ENCODE measurements at places on chromosomes 2 and 18. TPM values are rescaled to one million over a fixed set of nuclear protein-coding genes. Genes with fewer than 3 reads are reported as not detected.

Gene GRHL1
- total RNA-seq = 8.5 TPM

Gene LINC00305
- not detected for total RNA-seq

Gene EVX2
- total RNA-seq = not detected

Gene SGO2
- total RNA-seq = 25.4 TPM

DNA sequence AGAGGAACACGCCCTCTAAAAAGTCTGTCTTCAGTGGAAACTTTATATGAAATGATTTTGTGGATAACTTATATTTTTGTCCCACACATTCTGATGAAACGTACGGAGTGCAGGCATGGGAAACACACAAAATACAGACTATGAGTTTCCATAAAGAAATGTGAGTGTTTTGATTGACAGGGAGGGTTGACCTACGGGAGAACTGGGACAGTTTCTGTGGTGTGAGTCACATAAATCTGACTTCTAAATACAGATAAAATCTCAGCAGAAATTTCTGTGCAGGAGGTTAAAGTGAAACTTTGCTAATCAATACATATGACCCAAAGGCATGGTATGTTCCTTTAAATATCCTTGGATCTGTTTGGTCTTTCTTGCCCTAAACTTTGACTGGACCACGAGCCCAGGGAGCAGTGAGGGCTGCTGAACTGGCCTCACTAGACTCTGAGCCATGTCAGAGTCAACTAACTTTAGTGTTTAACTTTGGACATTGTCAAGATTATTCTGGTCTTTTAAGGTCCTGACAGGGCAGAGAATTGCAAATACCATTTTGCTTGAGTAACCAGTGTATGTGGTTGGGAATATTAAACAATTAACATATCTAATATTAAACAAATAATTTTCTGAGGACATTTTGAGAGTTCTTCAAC, 206.9 kb upstream of the LYPD1 start:
- H3K4me1 ChIP-seq = no peaks in the 10 kb centered on the region
- no peaks in the 10 kb centered on the region for H3K27me3 ChIP-seq
- no peak overlapping the region for H3K27ac ChIP-seq
- DNase-seq = no peak

DNA sequence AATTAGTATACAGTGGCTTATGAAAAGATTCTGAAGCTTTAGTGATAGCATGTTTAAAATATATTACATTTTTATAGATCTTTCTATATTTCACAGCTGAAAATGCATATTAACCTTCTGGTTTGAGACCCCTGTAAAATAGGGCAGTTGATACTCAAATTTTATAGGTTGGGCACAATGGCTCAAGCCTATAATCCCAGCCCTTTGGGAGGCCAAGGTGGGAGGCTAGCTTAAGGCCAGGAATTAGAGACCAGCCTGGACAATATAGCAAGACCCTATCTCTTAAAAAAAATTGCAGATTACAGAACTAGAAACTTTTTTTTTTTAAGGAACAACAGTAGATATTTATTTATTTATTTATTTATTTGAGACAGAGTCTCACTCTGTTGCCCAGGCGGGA, 31.2 kb downstream of the NBEAL1 start:
- DNase-seq = no peak
- no peaks in the 10 kb centered on the region for H3K4me1 ChIP-seq
- H3K4me3 ChIP-seq = no peak overlapping the region
- H3K36me3 ChIP-seq = no peaks in the 10 kb centered on the region
- H3K27me3 ChIP-seq = no peaks in the 10 kb centered on the region
- H3K27ac ChIP-seq = no peak overlapping the region

GRCh38 chr18:68035774-68036522, 519.4 kb upstream of the DSEL start:
- H3K27me3 ChIP-seq = no peaks in the 10 kb centered on the region
- H3K27ac ChIP-seq = no peak overlapping the region
- H3K4me3 ChIP-seq = no peak overlapping the region
- no peaks in the 10 kb centered on the region for H3K4me1 ChIP-seq
- no peaks in the 10 kb centered on the region for H3K36me3 ChIP-seq

GRCh38 chr2:109415581-109416013, 198.2 kb downstream of the SEPTIN10 start:
- H3K4me3 ChIP-seq = no peak overlapping the region
- peaks cover 7% of the 10 kb centered on the region for H3K27me3 ChIP-seq
- no peak overlapping the region for H3K27ac ChIP-seq
- no peaks in the 10 kb centered on the region for H3K4me1 ChIP-seq

DNA sequence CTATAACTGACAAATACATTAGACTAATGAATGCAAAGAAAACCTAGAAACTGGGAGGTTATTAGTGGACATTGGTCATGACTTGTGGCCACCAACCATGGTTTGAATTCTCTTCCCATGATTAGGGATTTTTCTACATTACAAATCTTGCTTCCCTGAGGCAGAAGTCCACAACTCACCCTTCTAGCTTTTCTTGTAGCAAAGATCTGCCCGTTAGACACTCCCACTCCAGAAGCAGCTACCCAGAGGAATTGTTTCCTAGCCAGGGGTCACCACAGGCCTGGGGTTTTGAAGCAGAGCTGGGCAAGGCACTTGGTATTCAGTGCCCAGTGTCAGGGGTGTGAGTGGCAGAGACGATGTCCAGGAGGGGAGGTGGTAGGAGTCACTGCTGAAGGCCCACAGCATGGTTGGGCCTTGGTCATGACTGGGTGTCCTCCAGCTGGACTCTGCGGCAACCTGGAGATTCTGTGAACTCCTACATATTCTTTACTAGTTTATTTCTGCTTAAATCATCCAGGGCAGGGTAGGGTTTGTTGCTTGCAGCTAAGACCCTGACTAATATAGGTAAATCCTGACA, 54.9 kb downstream of the ACTR2 start:
- DNase-seq = no peak
- H3K27ac ChIP-seq = no peak overlapping the region
- no peaks in the 10 kb centered on the region for H3K36me3 ChIP-seq
- H3K27me3 ChIP-seq = no peaks in the 10 kb centered on the region
- H3K4me3 ChIP-seq = no peak overlapping the region
- no peaks in the 10 kb centered on the region for H3K4me1 ChIP-seq

GRCh38 chr2:30683236-30683956, 123.8 kb downstream of the CAPN13 start:
- no peaks in the 10 kb centered on the region for H3K4me1 ChIP-seq
- no peaks in the 10 kb centered on the region for H3K36me3 ChIP-seq
- H3K27me3 ChIP-seq = no peaks in the 10 kb centered on the region
- no peak overlapping the region for H3K4me3 ChIP-seq
- no peak for DNase-seq
- H3K27ac ChIP-seq = no peak overlapping the region

- no peaks in the 10 kb centered on the region for H3K36me3 ChIP-seq
- no peak overlapping the region for H3K27ac ChIP-seq
- no peaks in the 10 kb centered on the region for H3K27me3 ChIP-seq
- DNase-seq = no peak
- no peak overlapping the region for H3K4me3 ChIP-seq
Observed at GRCh38 chr2:207133820-207134519, 31.8 kb downstream of the KLF7 start.

- no peaks in the 10 kb centered on the region for H3K27me3 ChIP-seq
- no peak overlapping the region for H3K27ac ChIP-seq
- H3K4me1 ChIP-seq = no peaks in the 10 kb centered on the region
- no peak for DNase-seq
Observed at GRCh38 chr2:48512571-48512970, 17.4 kb upstream of the STON1 start.

- no peak overlapping the region for H3K27ac ChIP-seq
- no peaks in the 10 kb centered on the region for H3K36me3 ChIP-seq
- peaks cover 13% of the 10 kb centered on the region for H3K4me1 ChIP-seq
- no peaks in the 10 kb centered on the region for H3K27me3 ChIP-seq
- no peak overlapping the region for H3K4me3 ChIP-seq
Observed at GRCh38 chr2:173161040-173161439, 85.4 kb downstream of the MAP3K20 start.

Data from HCT116 (cell line).